ENCODE measurements at places on chromosomes 11 and 22.

GRCh38 chr22:28204382-28204781, 285.3 kb upstream of the PITPNB start:
- no peak for DNase-seq

- no peak for DNase-seq
These were observed 1295.8 kb downstream of the BRD1 start for GRCh38 chr22:48531761-48532435.

DNA sequence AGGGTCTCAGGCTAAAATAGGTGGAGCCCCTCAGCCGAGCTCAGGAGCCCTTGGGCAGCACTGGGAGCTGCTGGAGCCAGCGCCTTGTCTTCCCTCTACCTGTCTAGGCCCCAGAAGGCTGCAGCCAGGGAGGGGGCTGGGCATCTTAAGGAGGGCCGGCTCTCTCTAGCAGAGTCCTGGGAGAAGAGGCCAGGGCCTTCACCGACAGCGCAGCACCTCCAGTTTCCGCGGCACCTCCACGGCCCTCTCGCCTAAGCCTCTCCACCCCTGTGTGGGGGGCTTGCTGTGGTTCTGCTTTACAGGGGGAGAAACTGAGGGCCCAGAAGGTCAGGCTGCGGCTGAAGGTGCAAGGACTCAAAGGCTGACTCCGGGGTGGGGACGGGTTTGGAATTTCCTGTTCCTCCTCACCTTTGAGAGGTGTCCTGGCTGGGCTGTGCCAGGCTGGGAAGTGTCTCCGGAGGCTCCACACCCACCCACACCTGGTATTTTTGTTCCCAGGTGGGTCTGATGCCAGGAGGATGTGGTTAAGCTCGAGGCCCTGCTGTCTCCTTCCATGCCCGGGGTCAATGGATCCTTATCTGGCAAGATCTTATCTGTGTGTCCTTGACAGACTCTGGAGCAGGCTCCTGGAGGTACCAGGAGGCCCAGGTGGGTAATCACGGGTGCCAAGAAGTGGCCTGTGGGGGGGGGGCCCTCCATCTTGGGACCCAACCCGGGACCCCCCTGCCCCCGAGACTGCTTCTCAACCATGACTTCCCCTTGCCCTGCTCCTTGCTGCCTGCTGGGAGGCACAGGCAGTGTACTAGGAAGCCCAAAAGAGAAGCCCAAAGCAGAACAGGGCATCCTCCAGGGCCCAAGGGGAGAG, 95.3 kb upstream of the FGF3 start:
- DNase-seq = no peak

DNA sequence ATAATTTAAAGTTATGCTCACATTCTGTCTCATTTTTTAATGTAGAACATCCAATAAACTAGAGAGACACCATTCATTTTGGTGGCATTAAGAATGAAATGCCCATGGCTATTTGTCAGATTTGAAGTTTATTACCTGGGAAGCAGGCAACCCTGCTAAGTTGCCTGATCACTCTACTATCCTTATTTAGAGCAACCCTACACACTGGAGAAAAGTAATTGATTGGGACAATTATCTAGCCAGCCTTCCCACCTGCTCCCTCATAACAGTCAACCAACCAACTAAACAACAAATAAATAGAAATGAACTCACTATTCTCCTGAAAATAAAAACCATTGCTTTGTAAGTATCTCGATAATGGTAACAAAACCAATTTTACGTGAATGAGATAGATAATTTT, 1129.0 kb upstream of the TENM4 start:
- no peak for DNase-seq

GRCh38 chr11:133530501-133530835, 1.8 kb downstream of the OPCML start:
- no peak for DNase-seq

DNA sequence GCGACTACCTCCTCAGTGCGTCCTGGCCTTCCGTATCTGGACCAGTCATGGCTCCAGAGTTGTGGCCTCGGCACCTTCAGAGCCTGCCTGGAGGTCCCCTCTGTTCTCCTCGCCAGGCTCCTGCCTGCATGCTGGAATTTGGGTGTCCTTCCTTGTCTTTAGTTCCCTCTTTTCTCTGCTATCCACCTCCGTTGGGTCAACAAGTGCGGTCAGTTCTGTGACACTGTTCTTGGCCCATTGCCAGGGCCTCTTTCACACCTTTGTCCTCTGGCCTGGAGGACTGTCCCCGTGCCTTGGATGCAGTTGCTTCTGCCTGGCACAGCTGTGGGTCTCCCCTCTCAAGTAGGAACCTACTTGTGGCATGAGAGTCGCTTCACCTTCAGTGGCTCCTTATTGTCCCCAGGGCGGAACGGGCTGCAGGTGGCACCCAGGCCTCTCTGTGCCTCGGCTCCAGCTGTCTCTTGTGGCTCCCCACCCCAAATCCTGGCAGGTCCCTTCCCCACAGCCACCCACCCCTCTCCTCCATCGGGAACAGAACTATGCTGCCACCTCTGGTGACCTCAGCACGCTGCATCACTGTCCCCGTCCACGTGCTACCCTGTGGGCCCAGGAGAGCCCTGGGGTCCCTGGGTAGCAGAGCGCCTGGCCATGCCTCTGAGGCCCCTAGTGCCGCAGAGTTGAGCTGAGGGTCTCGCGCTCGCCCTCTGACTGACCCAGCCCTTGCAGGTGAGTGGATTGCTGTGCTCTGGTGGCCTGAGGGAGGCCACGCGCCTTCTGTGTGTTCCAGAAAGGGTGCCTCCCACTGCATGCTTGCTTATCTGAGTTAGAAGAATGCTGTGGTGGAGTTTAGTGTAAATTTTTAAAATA, 4.7 kb downstream of the DGCR8 start:
- DNase-seq = no peak

All from stimulated activated CD4-positive, alpha-beta T cell treated with anti-CD3 and anti-CD28 coated beads, Interleukin-12 subunit alpha, Interleukin-12 subunit beta, amount 100 ng/mL, for 48 hours (primary cell).